NCI-H1092 treated with DMSO at 0.1 percent for 48 hours (cell line): ENCODE measurements at places on chromosomes 12 and 14.

GRCh38 chr12:48219631-48220030 is 16.5 kb upstream of the OR10AD1 start:
- DNase-seq, result no peak

GRCh38 chr14:94994245-94994644 is 163.1 kb downstream of the DICER1 start:
- no peak for DNase-seq

GRCh38 chr12:54337854-54338650 is 13.1 kb downstream of the COPZ1 start:
- peak; percentile 29 for DNase-seq

DNA sequence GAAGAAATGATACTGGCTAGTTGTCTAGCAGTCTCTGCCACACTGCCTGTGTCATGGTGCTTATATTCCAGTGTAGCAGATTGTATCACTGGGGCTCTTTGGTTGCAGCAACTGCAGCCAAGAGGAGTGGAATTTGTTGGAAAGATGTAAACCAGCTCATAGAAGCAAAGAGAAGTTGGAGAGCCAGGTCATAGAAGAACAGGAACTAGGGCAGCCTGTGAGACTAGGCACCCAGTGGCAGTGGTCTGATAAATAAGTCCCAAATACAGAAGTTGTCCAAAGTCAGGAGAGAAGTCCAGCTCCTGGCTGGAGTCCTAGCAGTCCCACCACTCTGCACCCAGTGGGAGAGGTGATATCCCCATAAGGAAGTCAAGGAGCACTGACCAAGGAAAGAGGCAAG is 172.5 kb upstream of the ARID2 start:
- no peak for DNase-seq

GRCh38 chr12:131810726-131811125 is 17.5 kb upstream of the MMP17 start:
- no peak for DNase-seq

DNA sequence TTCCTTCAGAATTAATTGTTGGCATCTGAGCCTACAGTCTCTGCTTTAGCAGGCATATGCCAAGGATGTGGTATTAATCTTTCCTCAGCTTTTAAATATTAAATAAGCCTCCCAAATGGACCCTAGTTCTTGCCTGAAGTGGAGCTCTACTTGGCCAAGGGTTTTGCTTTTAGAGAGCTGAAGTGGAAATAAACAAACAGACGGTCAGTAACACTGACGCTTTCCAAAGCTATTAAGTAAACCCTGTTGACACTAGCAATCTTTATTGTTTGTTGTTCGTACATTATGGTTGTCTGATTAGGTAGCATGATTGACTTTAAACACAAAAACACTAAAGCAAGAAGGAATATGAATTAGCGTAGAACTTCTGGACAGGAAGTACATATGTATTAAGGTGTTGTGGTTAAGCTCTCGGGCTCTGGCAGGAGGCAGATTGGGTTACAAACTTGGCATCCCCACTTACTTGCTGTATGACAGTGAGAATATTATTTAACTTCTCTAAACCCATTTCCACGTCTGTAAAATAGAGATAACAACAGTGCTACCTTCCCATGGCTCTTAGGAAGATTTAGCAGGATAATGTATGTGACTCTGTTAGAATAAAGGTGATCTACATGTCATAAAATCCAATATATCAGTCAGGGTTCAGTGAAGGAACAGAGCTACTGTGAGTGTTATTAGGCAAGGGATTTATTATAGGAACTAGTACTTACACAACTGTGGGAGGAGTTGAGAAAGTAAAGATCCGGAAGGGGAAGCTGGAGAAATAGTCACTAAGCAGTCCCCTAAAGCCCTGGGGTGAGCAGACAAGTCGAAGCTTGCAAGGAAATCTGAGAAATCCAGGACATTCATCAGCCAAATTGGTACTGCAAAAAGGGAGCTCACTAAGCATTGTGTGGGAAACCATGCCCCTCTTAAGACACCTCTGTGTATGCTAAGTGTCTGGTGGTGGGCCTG is 92.2 kb upstream of the ATF7IP start:
- DNase-seq, result peak; percentile 86

GRCh38 chr12:121798787-121799155 is 5.0 kb upstream of the SETD1B start:
- DNase-seq, result no peak

- DNase-seq, result no peak
Measured at GRCh38 chr12:42473561-42473960, 116.0 kb downstream of the PRICKLE1 start.

GRCh38 chr14:44029933-44030332 is 477.1 kb downstream of the FSCB start:
- DNase-seq, result no peak

DNA sequence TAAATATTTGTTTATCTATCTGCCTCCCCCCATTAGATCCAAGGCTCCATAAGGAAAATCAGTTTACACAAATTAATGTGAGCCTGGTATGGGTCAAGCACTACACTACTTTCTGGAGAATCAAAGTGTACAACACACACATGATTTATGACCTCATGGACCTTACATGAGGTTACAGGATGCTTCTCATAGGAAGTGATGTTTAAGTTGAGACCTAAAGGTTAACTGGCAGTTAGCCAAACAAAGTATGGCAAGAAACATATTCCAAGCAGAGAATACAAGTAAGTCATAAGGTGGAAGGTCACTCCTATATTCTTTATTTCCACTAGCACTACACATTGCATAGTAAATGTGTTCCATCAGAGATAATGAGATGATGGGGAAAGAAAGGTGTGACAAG is 39.2 kb downstream of the OSBPL8 start:
- DNase-seq, result no peak

DNA sequence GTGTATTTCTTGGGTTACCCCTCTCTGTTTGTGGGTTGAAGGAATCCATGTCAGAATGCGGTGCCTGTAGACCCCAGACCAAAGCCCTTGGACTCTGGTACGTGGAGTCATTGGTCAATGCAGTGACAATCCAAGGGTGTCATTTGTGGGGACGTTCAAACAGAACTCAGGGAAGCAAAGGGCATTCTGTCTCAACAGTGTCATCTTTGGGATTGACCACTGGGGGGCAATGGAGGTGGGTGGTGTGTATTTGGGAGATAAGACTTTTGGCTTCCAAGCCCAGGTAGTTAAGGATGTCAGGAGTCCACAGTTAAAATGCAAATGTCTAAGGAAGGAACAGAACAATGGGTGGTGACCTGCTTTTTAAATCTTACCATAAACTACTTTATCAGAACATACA is 54.6 kb upstream of the CCDC175 start:
- DNase-seq, result peak; percentile 32

DNA sequence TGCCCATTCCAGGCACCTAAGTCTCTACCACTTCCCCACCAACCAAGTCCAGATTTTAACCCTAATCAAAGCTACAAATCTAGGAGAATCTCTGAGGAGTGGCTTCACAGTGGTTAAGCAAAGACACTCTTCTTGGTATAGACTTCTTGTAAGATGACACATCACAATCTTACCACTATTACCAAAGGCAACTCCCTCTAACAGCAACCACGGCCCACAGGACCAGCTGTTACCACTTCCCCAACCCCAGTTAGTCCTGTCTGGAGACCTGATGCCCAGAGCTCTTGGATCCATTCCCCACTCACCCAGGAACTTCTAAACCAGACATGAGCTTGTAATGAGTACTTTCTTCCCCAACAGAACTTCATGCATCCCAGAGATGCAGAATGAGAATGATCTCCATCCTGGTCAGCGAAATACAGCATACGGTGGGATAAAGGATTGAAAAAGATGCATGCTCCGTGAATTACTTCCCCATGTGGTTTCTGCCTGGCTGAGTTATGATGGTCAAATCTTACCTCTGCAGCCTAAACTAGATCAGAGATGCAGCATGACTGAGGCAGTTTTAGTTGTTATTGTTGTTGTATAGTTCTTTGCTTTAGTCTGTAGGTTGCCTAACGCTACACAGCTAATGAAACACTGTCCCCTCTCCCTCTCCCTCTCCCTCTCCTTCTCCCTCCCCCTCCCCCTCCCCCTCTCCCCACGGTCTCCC is 87.7 kb upstream of the FOXN3 start:
- no peak for DNase-seq

- DNase-seq, result no peak
Measured at GRCh38 chr14:80927083-80927989, 14.2 kb downstream of the CEP128 start.

DNA sequence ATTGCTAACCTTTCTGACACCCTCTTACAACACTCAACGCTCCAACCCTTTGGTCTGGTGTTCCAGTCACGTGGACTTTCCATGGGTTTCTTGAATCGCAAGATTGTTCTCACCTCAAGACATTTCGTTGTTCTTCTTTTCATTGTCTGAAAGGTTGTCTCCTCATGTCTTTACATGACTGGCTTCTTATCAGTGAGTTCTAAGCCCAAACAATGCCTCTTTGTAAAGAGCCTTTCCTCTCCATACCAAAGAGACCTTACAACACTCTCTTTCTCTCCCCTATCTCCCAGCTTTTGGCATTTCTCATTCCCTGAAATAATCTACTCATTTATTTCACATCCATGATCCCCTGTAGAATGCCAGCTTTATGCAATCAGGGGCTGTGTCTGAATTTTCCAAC is 1144.8 kb downstream of the AACS start:
- DNase-seq, result no peak

DNA sequence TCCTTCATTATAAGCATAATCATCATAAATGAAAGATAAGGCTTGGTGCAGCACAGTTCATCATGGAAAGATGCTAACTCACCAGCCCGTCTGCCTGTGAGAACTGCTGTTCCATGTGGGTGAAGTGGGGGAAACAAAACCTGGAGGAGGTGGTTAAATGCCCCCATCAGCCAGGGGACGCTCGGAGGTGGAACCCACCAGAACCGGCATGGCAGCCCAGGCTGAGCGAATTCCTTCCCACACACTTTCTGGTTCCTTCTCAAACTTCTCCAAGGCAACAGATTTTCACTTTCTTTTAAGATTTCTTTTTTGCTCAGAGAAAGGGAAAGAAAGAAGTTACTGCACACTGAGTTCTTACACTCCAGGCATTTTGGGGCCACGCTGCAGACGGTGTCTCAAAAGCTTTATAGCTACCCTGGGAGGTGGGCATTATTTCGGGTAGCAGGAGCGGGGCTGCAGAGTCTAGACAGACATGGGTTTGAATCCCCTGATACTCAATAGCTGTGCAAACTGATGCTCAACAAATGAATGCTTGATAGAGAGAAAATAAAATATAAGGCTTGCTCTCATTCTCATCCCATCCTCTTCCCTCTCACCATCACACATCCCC is 190.7 kb downstream of the BCL11B start:
- DNase-seq, result no peak

DNA sequence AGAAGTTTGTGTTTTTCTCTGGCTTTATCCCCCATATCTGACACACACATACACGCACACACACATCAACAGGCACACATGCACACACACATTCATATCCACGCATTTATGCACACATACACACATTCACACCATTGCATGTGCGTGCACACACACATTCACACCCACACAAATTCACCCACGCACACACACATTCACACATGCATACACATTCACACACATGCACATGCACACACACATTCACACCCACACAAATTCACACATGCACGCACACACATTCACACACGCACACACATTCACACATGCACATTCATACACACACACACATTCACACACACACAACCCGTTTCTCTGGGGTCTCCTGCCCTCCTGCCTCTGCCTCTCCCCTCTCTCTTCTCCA is 264.2 kb downstream of the BCL11B start:
- DNase-seq, result no peak

DNA sequence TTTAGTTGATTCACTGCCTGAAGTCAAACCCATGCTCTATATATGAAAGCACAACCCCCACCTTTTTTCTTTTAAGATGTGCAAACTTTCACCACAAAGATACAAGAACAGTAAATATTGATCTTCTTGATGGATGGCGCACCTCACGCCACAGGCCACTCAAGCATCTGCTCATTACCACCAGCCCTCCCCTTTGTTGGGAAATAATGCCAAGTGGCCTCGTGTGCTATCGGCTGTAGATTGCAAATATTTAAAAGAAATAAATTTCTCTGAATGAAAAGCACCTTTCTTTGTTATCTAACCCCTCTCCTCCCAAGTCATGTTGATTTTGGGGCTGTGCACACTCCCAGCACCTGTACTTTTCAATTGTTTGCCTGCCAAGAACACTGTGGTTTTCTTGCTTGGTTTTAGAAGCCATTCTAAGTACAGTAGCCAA is 122.7 kb downstream of the C12orf42 start:
- peak; percentile 93 for DNase-seq

GRCh38 chr14:68884031-68885030 is 91.5 kb upstream of the ZFP36L1 start:
- DNase-seq, result peak; percentile 71

- no peak for DNase-seq
Measured at GRCh38 chr14:91019673-91020072, 40.8 kb downstream of the RPS6KA5 start.

- no peak for DNase-seq
Measured at GRCh38 chr14:51035611-51036192, 59.2 kb downstream of the TRIM9 start.

DNA sequence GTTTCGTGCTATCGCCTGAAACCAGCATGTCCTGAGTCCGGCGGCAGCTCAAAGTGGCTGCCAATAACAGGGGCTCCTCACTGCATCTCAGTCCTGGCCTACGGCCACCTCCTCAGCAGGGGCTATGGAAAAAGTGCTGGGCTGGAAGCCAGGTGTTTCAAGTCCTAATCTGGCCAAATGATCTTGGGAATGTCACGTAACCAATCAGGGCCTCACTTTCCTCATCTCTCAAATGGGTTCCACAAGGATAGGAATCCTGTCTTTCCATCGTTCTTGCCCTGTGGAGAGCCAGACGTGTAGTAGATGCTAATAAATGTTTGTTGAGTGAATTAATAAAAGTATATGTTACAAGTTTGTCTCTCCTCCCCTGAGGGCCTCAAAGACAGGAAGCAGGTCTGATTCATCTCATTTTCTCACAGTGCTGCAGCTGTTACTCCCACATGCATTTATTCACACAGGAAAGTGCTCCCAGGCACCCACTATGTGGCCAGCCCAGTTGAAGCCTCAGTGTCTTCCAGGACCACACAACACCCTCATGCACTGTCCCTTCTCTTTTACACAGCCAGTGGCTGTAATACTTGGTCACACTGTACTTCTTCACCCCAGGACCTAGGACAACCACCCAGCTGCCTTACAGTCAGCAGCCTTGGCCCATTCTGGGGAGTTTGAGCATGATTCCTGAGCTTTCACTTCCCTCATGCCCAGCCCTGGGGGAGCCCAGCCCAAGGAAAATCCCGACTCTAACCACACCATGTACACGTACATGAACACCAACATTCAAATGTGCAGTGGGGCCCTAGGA is 5.0 kb downstream of the CMKLR1 start:
- DNase-seq, result no peak

DNA sequence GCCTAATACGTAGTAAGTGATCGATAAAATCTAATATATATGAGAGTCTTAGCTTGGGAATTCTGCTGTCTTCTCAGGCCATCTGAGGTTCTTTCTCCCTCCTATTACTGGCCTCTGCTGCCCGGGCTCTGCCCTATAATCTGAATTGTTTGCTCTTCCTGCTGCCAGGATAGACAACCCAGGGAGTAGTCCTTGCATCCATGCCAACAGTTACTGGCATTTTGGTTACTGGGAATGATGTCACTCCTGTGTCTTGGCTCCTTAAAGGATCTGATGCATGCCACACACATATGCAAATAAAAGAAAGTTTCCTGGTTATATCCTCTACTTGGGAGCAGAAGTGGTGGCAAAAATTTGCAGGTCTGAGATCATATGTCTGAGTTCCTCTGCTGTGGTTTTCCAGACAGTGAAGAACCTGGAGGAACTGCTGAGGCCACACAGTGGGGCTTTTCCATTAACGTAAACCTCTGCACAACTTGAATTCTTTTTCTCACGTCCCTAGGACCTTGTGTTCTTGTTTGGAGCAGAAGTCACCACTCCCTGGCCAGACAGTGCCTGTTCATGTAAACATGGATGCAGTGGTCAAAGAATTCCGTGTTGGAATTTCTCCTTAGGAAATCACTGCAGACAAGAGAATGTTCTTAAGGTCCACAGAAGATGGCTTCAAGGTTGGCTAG is 320.6 kb upstream of the TBX3 start:
- DNase-seq, result no peak
